Erythroblast (primary cell): ENCODE measurements at places on chromosomes 5 and 9.

DNA sequence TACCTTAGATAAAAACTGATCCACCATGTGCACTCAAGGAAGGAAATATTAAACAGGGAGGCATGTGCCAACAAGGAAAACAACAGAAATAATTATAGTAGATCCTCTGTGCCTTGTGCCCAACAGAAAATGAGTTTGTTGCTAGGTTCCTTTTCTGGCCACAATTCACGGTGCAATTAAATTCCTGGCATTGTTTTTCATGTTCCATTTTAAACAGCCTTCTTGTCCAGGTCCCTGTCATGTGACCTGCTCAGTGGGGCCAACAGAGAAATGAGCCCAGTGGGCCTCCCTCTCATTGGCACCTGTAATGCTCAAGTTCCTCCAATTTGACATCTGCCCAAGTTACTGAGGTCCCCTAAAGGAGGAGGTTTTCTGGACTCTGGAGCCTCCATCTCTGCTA lies 56.5 kb downstream of the SPOCK1 start:
- no peak for DNase-seq

DNA sequence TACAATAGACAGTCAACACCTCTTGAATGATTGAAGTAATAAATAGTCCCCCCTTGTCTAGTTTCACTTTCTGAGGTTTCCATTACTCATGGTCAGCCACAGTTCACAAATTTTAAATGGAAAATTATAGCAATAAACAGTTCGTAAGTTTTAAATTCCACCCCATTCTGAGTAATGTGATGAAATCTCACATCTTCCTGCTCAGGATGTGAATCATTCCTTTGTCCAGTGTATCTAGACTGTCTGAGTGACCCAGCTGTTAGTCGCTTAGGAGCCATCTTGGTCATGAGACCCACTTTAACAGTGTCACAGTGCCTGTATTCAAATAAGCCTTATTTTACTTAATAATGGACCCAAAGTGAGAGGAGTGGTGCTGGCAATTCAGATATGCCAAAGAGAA lies 311.6 kb upstream of the PRR16 start:
- DNase-seq, result no peak

- DNase-seq, result no peak
These were observed 68.6 kb downstream of the RGS3 start for GRCh38 chr9:113531919-113532808.

DNA sequence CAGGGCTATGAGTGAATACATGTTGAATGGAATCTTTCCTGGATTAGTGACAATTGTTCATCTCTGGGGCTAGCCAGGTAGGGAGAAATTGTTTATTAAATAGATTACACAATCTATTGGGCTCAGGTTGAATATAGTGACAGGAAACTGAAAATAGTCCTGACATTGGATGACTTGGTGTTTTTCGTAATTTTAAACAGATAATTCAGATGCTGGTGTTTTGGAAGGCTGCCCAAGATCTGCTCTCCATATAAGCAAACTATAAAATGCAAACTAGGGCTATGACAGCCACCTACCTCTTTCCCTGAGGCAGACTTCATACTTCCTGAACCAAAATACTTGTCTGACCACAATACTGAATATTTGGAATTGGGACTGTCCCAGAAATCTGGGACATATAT lies 99.1 kb downstream of the ENC1 start:
- DNase-seq, result no peak

DNA sequence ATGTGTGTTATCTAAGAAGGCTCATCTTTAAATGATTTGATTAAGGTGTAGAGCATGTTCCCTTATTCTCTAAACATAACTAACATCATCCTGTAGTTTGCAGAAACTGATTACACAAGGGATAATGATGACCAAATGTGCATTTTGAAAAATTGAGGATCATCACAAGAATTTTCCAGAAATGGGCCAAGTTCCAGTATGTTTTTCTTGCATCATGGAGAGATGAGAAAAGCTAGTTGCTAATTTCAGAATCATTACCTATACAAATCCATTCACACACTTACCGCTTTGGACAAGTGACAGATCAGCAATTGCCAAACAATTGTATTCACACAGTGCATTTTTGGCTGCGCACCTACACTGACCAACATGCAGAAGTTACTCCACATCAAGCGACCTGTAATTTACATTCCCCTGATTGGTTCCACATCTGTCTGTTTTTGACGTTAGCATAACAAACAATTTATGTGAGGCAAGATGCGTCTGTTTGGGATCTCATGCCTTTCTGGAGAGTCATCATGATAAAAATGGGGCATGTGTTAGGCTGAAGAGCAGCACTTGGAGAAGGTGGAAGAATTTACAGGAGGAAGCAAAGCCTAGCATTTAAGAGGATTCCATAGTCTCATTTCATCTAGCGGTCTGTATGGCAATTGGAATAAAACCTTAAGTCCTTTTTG lies 2.8 kb upstream of the BNC2 start:
- no peak for DNase-seq
